ENCODE measurements at places on chromosomes 4 and X.

GRCh38 chr4:187770345-187770744 lies 225.2 kb upstream of the ZFP42 start:
- H3K27ac ChIP-seq, result no peak overlapping the region
- no peaks in the 10 kb centered on the region for H3K4me1 ChIP-seq
- no peaks in the 10 kb centered on the region for H3K36me3 ChIP-seq
- DNase-seq, result no peak

DNA sequence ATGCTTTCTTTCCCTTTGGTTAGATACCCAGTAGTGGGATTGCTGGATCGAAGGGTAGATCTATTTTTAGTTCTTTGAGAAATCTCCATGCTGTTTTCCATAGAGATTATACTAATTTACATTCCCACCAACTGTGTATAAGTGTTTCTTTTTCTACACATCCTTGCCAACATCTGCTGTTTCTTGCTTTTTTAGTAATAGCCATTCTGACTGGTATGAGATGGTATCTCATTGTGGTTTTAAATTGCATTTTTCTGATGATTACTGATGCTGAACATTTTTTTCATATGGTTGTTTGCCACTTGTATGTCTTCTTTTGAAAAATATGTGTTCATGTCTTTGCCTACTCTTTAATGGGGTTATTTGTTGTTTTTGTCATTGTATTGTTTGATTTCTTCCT lies 6.6 kb upstream of the AGA start:
- no peaks in the 10 kb centered on the region for H3K36me3 ChIP-seq
- H3K4me1 ChIP-seq, result no peaks in the 10 kb centered on the region
- no peak overlapping the region for H3K4me3 ChIP-seq
- no peak for DNase-seq
- H3K27ac ChIP-seq, result no peak overlapping the region

- H3K4me1 ChIP-seq, result no peaks in the 10 kb centered on the region
- H3K27ac ChIP-seq, result no peak overlapping the region
- no peak for DNase-seq
Observed at GRCh38 chr4:75412746-75413145, 101.5 kb downstream of the RCHY1 start.

GRCh38 chr4:183409934-183410333 lies 34.5 kb upstream of the CDKN2AIP start:
- no peak overlapping the region for H3K27ac ChIP-seq
- peaks cover 42% of the 10 kb centered on the region for H3K4me1 ChIP-seq
- peaks cover 10% of the 10 kb centered on the region for H3K27me3 ChIP-seq
- DNase-seq, result no peak

GRCh38 chr4:107721436-107722100 lies 1.5 kb upstream of the PAPSS1 start:
- H3K36me3 ChIP-seq, result no peaks in the 10 kb centered on the region
- H3K4me1 ChIP-seq, result peaks cover 32% of the 10 kb centered on the region
- H3K4me3 ChIP-seq, result no peak overlapping the region
- no peak for DNase-seq
- no peak overlapping the region for H3K27ac ChIP-seq
- H3K27me3 ChIP-seq, result no peaks in the 10 kb centered on the region

DNA sequence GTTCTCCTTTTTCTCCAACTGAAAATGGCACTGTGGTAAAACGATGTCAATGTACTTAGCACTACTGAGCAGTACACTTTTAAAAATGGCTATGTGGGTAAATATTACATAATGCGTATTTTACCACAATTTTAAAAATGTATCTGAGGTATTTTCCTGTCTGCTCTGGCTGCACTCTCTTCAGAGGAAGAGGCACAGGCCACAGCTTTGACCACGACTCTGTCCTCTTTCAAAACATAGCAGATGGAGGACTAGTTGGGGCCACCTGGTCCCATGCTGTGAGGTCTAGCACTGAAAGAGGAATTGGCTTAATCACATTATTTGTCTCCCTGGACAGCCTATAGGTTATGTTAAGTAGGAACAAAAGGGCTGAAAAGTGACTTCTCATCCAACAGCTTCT lies 5.2 kb downstream of the KCNE5 start:
- H3K4me3 ChIP-seq, result no peak overlapping the region
- H3K27me3 ChIP-seq, result no peaks in the 10 kb centered on the region
- no peaks in the 10 kb centered on the region for H3K4me1 ChIP-seq
- H3K27ac ChIP-seq, result no peak overlapping the region

- no peak overlapping the region for H3K27ac ChIP-seq
- no peaks in the 10 kb centered on the region for H3K27me3 ChIP-seq
- H3K36me3 ChIP-seq, result no peaks in the 10 kb centered on the region
- H3K4me3 ChIP-seq, result no peak overlapping the region
Observed at GRCh38 chr4:55356991-55357461, 11.0 kb downstream of the SRD5A3 start.

DNA sequence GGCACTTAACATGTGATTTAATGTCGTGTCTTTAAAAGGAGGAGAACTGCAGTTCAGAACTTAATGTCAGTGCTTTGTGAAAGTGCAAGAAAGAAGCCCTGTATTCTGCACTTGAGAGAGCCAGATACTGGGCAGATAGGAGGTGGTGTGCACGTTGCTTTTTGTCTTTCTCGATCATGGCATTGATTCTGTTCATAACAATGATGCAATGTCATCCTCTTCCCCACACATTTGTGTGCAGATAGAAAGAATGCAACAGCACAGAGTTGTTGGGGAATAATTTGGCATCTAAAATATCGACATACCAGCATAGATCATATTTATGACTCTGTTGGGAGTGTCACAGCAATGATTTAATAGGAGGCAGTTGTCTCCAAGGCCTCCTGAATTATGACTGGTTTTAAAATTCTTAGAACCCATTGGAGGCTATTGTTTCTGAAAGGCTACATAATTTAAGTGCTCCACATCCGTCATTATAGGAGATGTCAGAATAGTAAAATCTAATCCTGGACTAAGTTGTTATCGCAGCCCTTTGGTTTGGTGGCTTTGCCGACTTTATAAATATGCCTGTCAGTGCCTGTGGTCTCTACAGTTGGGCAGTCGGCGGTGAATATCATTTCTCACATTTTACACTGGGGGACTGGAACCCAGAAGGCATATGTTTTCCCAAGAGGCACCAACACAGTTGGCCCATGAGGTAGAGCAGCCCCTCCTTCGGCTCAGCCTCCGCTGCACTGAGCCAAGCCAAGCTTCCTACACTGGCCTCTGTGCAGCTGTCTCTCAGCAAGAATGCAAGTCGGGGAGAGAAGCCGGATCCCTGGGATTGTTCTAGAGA lies 124.9 kb downstream of the PTTG2 start:
- H3K4me1 ChIP-seq, result peaks cover 56% of the 10 kb centered on the region
- no peaks in the 10 kb centered on the region for H3K27me3 ChIP-seq
- H3K27ac ChIP-seq, result no peak overlapping the region

DNA sequence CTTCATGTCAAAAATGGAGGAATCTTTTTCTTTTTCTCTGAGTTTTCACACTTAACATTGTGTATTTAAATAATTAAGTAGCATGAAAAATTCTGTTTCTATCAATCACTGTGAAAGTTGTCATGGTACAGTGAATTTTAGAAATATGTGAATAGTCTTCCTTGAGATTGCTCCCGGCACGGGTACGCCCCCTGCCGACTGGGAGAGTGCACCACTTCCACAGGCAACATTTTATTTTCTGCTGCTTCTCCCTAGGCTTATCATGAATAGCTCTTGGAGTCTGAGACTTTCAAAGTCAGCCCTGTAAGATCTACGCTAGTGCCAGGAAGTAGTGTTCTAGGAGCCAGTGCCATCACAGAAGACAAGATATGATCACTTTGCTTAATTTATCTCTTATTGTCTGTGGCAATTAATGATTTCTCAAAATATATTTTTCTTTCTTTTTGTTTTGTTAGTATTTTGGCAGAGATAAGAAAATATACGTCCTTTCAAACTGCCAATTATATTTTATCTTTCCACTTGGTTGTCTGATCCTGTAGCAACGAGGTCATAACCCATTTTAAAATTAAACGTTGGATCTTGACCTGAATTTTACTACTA lies 763.8 kb upstream of the AADAT start:
- H3K27me3 ChIP-seq, result no peaks in the 10 kb centered on the region
- no peaks in the 10 kb centered on the region for H3K36me3 ChIP-seq

- no peak for DNase-seq
- no peak overlapping the region for H3K27ac ChIP-seq
- no peaks in the 10 kb centered on the region for H3K4me1 ChIP-seq
- H3K36me3 ChIP-seq, result no peaks in the 10 kb centered on the region
- no peak overlapping the region for H3K4me3 ChIP-seq
- H3K27me3 ChIP-seq, result no peaks in the 10 kb centered on the region
Observed at GRCh38 chr4:106584337-106584989, 215.9 kb upstream of the GIMD1 start.
